H7 (cell line): ENCODE measurements at places on chromosomes 2 and 18. TPM values are rescaled to one million over a fixed set of nuclear protein-coding genes. Genes with fewer than 3 reads are reported as not detected.

- no peak for DNase-seq
These were observed 30.6 kb upstream of the EPC2 start for GRCh38 chr2:148614014-148614321.

MOGAT1 gene
- total RNA-seq: not detected in 2 replicates

GRCh38 chr2:109254174-109254904, 125.3 kb downstream of the SH3RF3 start:
- no peak for DNase-seq

DNA sequence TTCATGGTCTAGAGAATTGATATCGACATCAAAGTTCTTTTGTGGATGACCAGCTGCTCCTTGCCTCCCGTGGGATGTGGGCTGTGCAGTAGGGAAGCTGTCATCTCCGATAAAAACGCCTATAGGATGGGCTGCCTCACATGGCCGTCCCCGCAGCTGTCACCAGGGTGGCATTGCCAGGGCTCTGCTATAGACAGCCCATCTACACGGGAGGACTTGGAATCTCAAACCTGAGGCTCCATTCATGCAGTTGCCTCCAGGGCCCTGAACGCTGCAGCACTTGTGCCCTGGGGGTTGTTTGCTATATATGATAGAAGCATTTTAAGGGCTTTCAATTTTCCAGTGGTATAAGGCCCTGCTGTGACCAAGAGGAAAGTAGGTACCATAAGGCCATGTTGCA, 183.1 kb downstream of the MYCN start:
- no peak for DNase-seq

SERPINB12 gene
- not detected in 2 replicates for total RNA-seq

DNA sequence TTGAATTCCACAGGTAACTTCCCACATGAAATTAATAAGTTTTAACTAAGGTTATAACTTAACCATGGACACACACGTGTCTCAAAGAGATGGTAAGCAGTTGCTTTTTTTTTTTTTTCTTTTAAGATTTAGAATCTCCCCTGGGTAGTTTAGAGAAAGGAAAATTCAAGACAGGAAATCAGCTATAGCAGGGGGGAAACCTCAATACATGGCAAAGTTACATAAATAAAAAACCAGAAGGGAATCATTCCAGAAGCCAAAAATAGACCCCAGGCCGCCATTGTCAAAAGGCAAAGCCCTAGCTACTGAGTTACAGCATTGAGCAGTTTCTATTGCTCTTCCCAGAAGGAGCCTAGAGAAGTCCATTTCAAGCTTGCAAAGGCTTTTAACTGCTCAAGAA, 91.5 kb upstream of the ZNF236 start:
- DNase-seq: no peak
